ENCODE measurements at places on chromosomes 2 and 18. TPM values are rescaled to one million over a fixed set of nuclear protein-coding genes. Genes with fewer than 3 reads are reported as not detected.

- no peaks in the 10 kb centered on the region for H3K36me3 ChIP-seq
- H3K4me3 ChIP-seq: no peak overlapping the region
- H3K27me3 ChIP-seq: peaks cover 5% of the 10 kb centered on the region
- no peak overlapping the region for H3K27ac ChIP-seq
- no peak for DNase-seq
Measured at GRCh38 chr2:172288603-172289002, 138.8 kb upstream of the ITGA6 start.

DNA sequence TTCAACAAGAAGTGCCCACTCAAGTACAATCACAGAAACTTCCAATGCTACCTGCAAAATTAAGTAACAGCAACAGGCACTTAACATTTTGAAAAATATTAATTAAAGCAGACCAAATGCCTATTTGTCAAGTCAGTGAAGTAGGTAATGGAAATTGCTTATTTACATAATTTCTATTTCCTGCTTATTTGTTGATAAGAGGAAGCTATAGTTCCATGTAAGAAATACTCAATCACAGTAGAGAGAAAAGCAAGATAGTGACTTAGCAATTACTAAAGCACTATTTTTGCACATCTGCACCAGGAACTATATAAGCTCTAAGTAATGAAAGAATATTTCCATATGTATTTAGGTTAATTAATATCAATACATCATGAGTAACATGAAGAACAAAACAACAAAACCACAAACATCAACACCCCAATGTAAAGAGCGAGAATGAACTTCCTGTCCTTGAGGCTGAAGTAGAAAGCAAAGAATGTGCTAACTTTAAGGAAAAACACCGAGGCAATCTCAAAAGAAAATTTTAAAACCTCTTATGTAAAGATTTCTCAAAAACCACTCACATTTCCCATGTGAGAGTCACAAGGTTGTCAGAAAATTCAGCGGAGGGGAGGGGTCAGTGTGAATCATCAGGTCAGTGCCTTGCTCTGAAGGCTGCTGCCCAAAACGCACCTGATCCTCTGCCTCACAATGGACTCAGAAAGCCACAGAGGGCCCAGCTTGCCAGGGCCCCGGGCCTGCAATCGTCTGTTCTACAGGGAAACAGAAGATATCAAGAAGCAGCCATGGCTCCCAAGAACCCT, 12.5 kb downstream of the NPC1 start:
- no peaks in the 10 kb centered on the region for H3K27me3 ChIP-seq
- peak; percentile 27 for DNase-seq
- peaks cover 37% of the 10 kb centered on the region for H3K36me3 ChIP-seq

Gene ALK
- not detected for total RNA-seq

DNA sequence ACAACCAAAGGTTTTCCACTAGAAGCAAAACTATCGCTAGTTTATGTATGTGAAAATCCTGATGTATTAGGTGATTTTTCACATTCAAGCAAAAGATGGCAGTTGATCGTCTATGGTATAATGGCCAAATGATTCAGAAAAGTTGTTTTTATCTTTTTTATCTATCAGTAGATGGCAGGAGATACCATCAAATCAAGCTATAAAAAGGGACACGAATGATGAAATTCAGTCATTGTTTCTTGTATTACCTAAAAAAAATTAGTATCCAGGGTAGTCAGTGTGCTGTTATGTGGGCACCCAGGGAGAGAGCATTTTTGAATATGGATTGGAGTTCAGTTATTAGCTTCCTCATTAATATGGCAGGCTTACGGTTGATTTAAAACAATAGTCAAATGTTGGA, 22.9 kb upstream of the CAVIN2 start:
- H3K4me3 ChIP-seq: no peak overlapping the region
- H3K27ac ChIP-seq: no peak overlapping the region
- H3K36me3 ChIP-seq: no peaks in the 10 kb centered on the region
- no peaks in the 10 kb centered on the region for H3K4me1 ChIP-seq
- H3K27me3 ChIP-seq: peaks cover 3% of the 10 kb centered on the region
- no peak for DNase-seq

Gene CASP10
- total RNA-seq: 15.7 TPM

DNA sequence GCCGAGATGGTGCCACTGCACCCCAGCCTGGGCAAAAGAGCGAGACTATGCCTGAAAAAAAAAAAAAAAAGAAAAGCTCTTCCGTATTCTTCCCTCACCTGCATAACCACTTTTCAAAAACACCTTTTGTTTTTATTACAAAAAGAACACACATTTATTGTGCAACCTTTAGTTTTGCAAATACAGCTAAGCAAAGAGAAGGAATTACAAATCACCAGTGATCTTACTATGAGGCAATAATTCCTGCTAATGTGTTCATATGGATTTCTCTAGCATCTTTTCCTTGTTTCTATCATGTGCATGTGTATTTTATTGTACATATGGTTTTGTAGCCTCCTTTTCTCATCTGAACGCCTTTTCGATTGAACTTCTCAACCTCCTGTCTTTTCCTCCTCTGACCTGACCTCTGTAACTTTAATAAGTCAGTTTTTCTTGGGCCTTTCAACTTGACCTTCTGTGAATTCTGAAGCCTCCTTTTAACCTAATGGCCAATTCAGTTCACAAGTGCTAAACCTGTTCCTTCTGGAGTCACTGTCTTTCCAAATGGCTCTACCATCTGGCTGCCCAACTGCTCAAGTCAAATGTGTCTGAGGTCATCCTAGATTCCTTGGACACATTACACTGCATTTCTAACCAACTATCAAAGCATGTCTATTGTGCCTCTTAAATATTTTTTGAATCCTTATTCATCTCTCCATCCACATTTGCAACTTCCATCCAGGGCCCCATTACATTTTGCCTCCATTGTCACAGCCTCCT, 59.1 kb upstream of the DAPL1 start:
- H3K36me3 ChIP-seq: no peaks in the 10 kb centered on the region
- peaks cover 5% of the 10 kb centered on the region for H3K27me3 ChIP-seq
- DNase-seq: no peak
- no peak overlapping the region for H3K27ac ChIP-seq
- H3K4me1 ChIP-seq: no peaks in the 10 kb centered on the region
- no peak overlapping the region for H3K4me3 ChIP-seq

Gene SCYGR4
- not detected for total RNA-seq

DNA sequence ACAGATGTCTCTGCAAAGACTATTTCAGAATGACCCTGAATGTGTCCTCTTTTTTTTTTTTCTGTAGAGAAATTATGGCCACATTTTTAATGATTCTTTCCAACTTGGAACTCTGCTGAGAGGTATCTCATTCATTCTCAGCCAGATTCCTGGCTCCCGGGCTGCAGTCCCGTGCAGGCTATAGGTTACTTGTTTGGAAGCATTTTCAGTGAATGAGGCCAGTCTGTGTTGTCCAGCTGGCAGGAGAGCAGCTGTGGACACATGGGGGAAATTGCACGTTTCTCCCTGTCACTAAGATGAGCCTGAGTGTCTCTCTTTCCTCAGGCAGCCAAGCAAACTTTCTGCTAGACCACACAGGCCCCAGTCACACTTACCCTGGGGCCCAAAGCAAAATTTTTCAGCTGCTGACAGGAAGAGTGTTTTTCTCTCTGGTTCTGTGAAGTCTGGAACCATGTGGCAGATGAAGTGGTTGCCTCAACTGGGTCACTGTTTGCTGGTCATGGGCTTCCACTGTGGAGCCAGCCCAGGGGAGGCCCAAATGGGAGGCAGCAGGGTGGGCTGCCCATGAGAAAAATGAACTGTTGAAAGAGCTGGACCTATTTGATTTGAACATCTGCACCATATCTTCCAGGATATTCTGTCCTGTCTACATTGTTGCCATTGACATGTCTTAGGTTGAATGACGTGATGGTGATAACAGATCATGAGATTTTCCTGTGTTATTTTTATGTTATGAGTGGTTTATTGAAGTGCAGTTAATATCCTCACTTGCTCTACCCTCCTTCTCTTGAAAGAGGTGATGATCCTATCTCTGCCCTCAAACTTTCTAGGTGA, 431.2 kb downstream of the LPIN1 start:
- H3K27ac ChIP-seq: peak overlapping the region; percentile 2
- H3K36me3 ChIP-seq: peaks cover 3% of the 10 kb centered on the region
- peaks cover 38% of the 10 kb centered on the region for H3K4me1 ChIP-seq
- DNase-seq: peak; percentile 11
- peaks cover 7% of the 10 kb centered on the region for H3K27me3 ChIP-seq
- peak overlapping the region; percentile 12 for H3K4me3 ChIP-seq

DNA sequence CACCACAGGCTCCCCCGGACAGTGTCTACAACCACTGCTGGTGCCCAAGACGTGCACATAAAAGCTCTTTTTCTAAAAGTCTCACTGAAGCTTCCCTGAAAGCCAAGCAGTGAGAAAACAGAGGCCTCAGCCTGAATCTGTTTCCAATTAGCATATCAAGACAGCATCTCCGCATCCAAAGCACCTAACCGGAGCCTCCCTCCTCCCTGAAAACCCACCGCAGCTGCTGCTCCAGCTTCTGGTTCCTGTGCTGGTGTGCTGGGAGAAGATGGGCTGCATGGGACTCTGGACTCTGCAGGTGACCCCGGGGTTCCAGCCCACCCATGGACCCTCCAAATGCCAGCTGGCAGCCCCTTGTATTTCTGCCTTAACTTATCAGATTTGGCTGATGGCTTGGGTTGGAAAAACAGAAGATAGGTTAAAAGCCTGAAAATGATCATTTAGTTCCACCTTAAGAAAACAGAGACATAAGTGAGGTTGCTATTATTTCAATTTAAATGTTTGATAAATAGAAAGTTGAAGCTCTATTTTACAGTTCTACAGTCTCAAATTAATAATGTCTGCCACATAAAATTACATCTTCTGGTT, 103.3 kb downstream of the TMEM18 start:
- H3K36me3 ChIP-seq: no peaks in the 10 kb centered on the region
- no peak overlapping the region for H3K27ac ChIP-seq
- no peak overlapping the region for H3K4me3 ChIP-seq
- no peak for DNase-seq
- no peaks in the 10 kb centered on the region for H3K4me1 ChIP-seq
- peaks cover 13% of the 10 kb centered on the region for H3K27me3 ChIP-seq

- no peak for DNase-seq
- no peak overlapping the region for H3K4me3 ChIP-seq
- H3K27me3 ChIP-seq: peaks cover 13% of the 10 kb centered on the region
- peaks cover 5% of the 10 kb centered on the region for H3K36me3 ChIP-seq
- peaks cover 33% of the 10 kb centered on the region for H3K4me1 ChIP-seq
Measured at GRCh38 chr2:237873897-237874551, 14.6 kb downstream of the RAMP1 start.

Gene NAPG
- total RNA-seq: 37.4 TPM

Gene CYP27C1
- not detected for total RNA-seq

Gene PLEK
- total RNA-seq: 3.2 TPM

Gene IGFBP5
- total RNA-seq: not detected

- no peaks in the 10 kb centered on the region for H3K4me1 ChIP-seq
- H3K27ac ChIP-seq: no peak overlapping the region
- H3K4me3 ChIP-seq: no peak overlapping the region
- DNase-seq: no peak
- H3K36me3 ChIP-seq: no peaks in the 10 kb centered on the region
Measured at GRCh38 chr2:82234283-82234874, 1929.8 kb upstream of the LRRTM1 start.

GRCh38 chr2:227607941-227608340, 6.7 kb downstream of the SCYGR3 start:
- H3K4me1 ChIP-seq: no peaks in the 10 kb centered on the region
- H3K36me3 ChIP-seq: no peaks in the 10 kb centered on the region
- no peak overlapping the region for H3K4me3 ChIP-seq
- DNase-seq: no peak

DNA sequence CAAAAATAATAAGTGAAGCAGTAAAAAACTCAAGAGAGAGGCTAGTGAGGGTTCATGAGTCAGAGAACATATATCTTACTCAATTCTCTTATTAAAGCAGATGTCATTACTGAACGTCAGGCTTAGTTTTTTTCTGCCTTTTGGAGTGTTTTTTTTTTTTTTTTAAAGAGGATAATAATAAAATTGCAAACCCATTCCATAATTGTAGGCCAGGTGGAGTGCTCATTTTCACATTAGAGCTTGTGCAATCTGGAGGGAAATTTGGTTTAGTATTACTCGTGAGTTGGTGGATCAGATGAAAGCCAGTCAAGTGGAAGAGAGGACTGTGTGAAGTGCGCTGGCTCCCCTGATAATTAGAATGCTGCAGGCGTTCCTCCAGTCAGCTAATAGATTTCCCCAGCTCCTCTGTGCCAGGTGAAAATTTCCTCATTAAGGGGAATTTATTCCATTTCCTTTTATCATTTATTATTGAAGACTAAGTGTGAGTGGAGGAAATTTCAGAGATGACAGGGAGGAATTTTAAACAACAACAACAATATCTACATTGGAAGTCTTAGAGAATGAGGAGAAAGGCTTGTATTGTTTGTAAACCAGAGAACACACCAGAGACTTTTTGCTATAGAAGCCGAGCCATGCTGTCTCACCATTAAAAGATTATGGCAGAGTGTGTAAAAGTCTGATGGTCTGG, 74.6 kb downstream of the CPS1 start:
- H3K27ac ChIP-seq: no peak overlapping the region
- no peaks in the 10 kb centered on the region for H3K36me3 ChIP-seq
- no peak overlapping the region for H3K4me3 ChIP-seq
- H3K27me3 ChIP-seq: no peaks in the 10 kb centered on the region
- H3K4me1 ChIP-seq: no peaks in the 10 kb centered on the region
- DNase-seq: no peak

GRCh38 chr2:68740400-68740914, 5.8 kb downstream of the ARHGAP25 start:
- H3K4me1 ChIP-seq: peaks cover 79% of the 10 kb centered on the region
- H3K27me3 ChIP-seq: no peaks in the 10 kb centered on the region
- H3K27ac ChIP-seq: peak overlapping the region; percentile 93
- peaks cover 41% of the 10 kb centered on the region for H3K36me3 ChIP-seq
- no peak for DNase-seq
- H3K4me3 ChIP-seq: no peak overlapping the region

- peaks cover 13% of the 10 kb centered on the region for H3K4me1 ChIP-seq
- H3K4me3 ChIP-seq: peak overlapping the region; percentile 82
- peak; percentile 11 for DNase-seq
- peak overlapping the region; percentile 48 for H3K27ac ChIP-seq
- no peaks in the 10 kb centered on the region for H3K36me3 ChIP-seq
- peaks cover 65% of the 10 kb centered on the region for H3K27me3 ChIP-seq
Measured at GRCh38 chr18:61893309-61893970, 633 bp upstream of the RNF152 start.

GRCh38 chr2:198165289-198165688, 360.9 kb downstream of the PLCL1 start:
- H3K27ac ChIP-seq: no peak overlapping the region
- no peak overlapping the region for H3K4me3 ChIP-seq
- peaks cover 7% of the 10 kb centered on the region for H3K27me3 ChIP-seq
- no peaks in the 10 kb centered on the region for H3K36me3 ChIP-seq

GRCh38 chr2:54813584-54813983, 90.1 kb downstream of the EML6 start:
- no peak for DNase-seq
- H3K27me3 ChIP-seq: peaks cover 16% of the 10 kb centered on the region
- H3K4me1 ChIP-seq: no peaks in the 10 kb centered on the region
- H3K4me3 ChIP-seq: no peak overlapping the region
- H3K36me3 ChIP-seq: no peaks in the 10 kb centered on the region
- H3K27ac ChIP-seq: no peak overlapping the region

- DNase-seq: no peak
- no peaks in the 10 kb centered on the region for H3K27me3 ChIP-seq
- H3K27ac ChIP-seq: no peak overlapping the region
- peaks cover 54% of the 10 kb centered on the region for H3K4me1 ChIP-seq
- H3K36me3 ChIP-seq: peaks cover 75% of the 10 kb centered on the region
Measured at GRCh38 chr2:96604104-96604503, 34.0 kb downstream of the KANSL3 start.

Measured in activated T-helper 1 cell treated with anti-CD3 and anti-CD28 coated beads, Interleukin-12 subunit alpha, Interleukin-12 subunit beta, Interleukin-2, Interleukin-4 antibody, amounts not matched to agents 30 ng/mL and 10 ng/mL and 1 ng/mL, durations not matched to agents 14 hours and 24 hours and 36 hours (primary cell).